CD4-positive, alpha-beta T cell treated with Interleukin-17A for 1 hour (primary cell): ENCODE measurements at places on chromosomes 2 and 18.

- no peak for DNase-seq
Observed at GRCh38 chr18:59957957-59958356, 58.2 kb downstream of the PMAIP1 start.

DNA sequence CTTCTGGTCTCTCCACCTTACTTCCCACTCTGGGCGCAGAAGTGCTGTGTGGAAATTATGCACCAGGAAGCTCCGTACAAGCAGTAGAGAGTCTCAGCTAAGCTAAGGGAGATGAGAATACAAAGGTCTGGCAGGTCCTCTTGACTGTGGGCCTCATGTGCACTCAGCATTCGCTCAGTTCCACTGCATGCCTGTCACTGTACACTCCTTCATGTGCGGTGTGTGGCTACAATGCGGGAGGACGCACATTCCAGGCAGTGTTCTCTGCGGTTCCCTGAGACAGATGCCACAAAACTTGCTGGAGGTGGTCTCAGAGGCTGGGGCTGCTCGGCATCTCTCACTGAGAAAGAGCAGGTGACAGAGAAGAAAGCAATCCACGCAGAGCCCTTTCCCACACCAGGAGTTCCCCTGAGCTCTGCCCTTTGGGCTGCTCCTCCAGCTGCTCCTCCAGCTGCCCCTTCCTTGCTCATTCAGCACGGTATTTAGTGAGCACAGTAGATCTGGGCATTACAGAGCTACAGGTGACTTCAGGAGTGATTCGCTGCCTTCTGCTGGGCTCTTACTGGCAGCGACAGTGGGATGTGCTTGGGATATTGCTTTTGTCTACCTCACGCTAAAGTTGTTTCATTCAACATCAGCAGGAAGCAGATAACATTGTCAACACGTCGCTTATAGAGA lies 176.6 kb downstream of the SH3RF3 start:
- DNase-seq = no peak

GRCh38 chr2:218875692-218876246 lies 4.9 kb upstream of the WNT10A start:
- DNase-seq = no peak

DNA sequence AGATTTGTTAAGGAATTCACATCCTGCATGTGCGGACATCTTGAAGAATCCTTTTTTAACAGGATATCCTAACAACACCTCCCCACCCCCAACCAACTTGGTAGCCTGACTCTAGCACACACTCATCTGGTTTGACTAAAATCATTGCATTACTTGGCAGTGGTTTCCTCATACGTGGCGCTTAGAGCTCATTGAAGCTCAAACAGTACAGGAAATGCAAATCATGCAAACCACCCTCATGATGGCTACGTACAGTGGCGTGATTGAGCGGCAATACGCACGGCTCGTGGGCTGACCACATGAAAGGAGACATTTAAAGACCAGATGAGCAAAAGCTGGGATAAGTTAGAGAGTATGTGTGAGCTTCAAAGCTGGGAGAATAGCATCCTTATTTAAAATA lies 336.2 kb downstream of the ZEB2 start:
- DNase-seq = peak; percentile 86

DNA sequence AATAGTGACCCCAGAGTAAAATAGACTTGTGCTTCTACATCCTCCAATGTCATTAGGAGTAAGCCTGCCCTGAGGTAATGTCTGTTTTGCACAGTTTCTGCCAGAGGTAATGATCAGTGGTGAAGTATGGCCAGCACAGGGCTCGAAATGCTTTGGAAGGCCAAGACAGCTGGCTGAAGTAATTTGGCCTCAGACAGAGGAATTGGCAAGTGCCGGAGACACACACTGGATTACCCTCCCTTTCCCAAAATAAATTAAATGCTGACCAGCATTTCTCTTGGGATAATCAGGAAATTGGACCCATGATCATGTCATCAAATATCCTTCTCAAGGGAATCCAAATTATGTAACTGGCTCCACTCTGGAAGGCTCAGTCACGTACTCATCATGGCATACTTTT lies 379.0 kb upstream of the CHST9 start:
- DNase-seq = no peak

- no peak for DNase-seq
Observed at GRCh38 chr2:188039307-188039706, 252.4 kb upstream of the GULP1 start.

- no peak for DNase-seq
Observed at GRCh38 chr18:22847867-22848451, 85.2 kb upstream of the RBBP8 start.

GRCh38 chr18:50177294-50177992 lies 17.5 kb downstream of the MYO5B start:
- no peak for DNase-seq

GRCh38 chr18:11728249-11728648 lies 39.2 kb downstream of the GNAL start:
- DNase-seq = no peak

- no peak for DNase-seq
Observed at GRCh38 chr2:5694306-5694705, 2.1 kb downstream of the SOX11 start.

GRCh38 chr18:37640504-37640903 lies 74.9 kb upstream of the CELF4 start:
- DNase-seq = no peak

- peak; percentile 54 for DNase-seq
Observed at GRCh38 chr18:54223568-54224241, 764 bp downstream of the MBD2 start.

DNA sequence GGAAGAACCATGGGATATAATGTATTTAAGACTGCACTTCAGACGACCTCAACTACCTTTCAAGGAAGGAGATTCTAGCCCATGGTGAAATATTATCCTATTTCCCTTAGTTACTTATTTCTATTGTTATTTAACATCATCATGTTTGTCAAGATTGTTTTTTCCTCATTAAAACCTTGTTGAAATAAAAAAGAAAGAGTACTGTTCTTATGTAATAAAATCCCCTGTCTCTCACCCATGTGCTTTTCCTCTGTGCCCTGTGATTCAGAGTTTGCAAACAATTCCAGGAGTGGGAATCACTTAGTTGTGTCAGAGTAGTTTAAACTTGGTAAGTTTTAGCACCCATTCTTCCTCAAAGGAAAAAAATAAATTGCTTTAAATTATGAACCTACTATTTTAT lies 43.6 kb downstream of the ERBB4 start:
- no peak for DNase-seq

- no peak for DNase-seq
Observed at GRCh38 chr18:74515620-74516231, 18.6 kb upstream of the CNDP1 start.

DNA sequence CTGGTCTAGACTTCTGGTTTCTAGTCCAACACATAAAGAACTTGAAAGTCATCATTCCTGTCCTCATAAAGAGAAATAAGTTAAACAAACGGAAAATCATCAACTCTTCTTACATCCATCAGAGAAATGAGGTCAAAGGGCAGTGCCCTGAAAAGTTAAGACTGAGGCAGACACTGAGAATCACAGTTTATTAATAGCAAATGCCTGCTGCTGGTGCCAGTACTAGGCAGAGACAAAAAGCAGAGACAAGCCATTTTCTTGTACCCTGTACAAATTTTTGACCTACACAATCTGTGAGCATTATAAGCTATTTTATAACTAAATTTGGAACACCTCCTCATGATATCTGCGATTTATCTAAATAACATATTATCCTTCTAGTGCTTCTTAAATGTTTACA lies 36.8 kb downstream of the ATF2 start:
- no peak for DNase-seq

DNA sequence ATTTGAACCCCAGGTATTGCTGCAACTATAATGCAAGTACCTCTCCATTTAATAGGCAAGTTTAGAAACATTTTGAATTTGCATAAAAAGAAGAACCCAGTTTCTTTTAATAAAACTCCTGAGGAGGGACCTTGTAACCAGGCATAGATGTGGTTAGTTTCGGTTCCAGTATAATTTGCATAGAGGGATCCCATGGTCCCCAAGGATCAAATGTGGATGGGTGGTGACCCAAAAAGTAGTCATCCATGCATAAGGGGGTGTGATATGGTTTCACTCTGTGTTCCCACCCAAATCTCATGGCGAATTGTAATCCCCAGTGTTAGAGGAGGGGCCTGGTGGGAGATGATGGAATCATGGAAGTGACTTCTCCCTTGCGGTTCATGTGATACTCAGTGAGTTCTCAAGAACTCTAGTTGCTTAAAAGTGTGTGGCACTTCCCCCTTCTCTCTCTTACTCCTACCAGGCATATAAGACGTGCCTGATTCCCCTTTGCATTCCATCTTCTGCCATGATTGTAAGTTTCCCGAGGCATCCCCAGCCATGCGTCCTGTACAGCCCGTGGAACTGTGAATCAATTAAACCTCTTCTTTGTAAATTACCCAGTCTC lies 40.2 kb upstream of the SKA1 start:
- no peak for DNase-seq

- peak; percentile 39 for DNase-seq
Observed at GRCh38 chr2:112794131-112794733, 9.9 kb upstream of the IL1A start.

DNA sequence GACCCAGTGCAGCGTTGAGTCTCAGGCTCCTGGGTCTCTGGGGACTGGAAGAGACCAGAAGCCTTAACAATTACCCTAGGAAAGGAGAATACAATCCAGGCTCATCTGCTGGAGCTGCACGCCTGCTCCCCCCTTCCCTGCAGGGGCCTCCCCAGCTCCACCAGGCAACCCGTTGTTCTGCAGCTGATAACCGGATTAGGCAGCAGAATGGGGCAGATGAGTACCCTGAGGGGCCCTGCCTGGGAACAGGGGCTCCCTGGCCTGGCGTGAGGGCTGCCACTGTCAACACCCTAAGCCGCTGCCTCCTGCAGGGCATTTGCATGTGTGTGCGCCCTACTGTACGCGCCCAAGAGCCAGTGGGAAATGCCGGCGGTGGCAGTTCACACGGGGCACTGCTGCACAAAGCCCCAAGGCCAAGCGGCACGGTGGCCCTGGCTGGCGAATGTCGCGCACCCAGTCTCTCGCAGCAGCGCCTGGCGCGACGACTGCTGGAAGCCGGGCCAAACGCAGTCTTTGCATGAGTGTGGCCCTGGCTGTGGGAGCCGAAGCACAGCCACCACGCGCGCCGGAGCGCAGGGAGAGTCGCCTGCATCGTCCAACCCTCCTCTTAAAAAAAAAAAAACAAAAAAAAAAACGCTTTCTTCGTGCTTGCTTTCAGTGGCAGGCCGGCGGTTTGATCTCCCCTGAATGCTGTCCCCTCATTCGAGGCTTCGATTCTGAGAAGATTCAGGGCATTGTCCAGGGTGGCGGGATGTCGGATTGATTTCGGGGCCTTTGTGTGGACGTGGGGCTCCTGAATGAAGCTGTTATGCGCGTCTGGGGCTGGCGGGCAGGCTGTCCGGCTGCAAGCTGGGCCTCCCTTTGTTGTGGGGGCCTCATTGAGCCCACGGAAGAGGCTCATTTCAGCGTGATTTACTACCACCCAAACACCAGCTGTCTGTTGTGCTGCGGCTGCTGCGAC lies 63.8 kb downstream of the SETBP1 start:
- no peak for DNase-seq

- DNase-seq = no peak
Observed at GRCh38 chr2:73981081-73982001, 3.4 kb upstream of the TET3 start.

GRCh38 chr2:125386074-125386473 lies 1269.9 kb upstream of the GYPC start:
- DNase-seq = no peak

DNA sequence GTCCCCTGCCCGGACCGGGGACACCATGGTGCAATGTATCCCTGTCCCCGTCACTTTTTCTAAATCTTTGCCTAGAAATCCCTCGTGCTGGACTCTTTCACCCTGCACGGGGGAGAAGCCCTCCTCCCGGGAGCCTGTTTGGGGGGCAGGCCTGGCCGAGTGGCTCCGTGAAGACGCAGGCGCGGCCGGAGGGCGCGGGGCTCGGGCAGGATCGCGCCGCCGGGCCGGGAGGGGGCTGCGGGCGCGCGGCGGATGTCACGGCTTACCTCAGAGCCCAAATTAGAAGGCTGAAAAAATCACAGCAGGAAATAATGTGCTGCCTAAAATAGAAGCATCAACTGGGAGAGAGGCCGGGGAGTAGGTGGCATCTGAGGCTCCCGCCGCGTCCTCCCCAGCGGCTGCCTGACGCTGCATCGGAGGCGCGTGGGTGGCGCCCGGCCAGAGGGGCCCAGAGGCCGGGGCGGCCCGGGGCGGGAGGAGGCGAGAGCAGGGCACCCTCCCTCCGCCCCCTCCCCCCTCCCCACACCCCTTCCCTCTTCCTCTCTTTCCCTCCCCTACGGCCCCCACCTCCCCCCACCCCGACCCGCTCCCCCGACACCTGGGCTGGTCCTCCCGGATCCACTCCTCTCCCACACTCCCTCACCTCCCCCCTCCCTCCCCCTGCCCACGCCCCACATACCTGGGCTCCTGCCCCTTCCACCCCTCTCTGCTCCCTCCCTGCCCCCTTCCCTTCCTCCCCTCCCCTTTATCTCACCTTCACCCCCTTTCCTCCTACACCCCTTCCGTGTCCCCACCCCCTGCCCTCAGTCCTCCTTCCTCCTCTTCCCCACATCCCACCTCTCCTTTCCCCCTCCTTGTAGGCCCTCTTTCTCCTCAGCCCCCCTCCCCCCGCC lies 51.9 kb downstream of the SLC4A1AP start:
- peak; percentile 50 for DNase-seq

- no peak for DNase-seq
Observed at GRCh38 chr18:78080081-78080480, 830.4 kb downstream of the GALR1 start.

GRCh38 chr2:23636426-23636825 lies 251.4 kb downstream of the KLHL29 start:
- no peak for DNase-seq

DNA sequence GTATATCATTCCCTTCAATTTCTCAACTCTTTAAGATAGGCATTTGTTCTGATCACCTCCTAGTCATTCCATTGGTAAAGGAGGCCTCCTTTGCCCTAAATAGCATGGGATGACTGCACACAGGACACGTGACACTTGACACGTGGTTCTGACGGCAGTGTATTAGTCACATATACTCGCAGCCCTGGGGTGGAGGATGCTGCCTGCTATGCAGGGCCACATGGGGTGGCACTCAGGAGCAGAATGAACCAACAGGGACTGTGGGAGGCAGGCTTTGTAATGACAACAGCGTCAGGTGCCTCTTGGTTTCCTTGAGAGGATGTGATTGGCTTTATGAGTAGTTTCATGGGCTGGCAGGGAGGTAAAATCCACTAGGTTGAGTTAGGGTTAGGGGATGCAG lies 9.3 kb upstream of the KCNS3 start:
- DNase-seq = no peak

DNA sequence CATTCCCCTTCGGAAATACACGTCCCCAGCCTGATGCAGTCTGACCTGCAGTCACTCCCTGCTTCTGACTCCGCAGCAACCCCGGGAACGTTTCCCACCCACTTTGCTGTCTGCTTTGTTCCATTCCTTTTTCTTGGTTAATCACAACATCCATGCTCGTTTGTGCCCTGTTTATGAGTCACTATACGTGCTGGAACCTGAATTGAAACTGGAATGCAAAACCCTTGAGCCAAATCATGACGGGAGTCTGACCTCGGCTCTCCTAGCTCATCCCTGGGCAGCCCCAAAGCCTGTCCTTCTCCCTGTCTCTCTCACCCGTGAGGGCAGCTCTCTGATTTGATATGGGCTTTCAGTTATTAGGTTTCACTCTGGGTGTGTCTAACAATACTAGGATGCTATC lies 57.1 kb upstream of the RNF152 start:
- DNase-seq = no peak

- no peak for DNase-seq
Observed at GRCh38 chr2:209581040-209581439, 157.2 kb downstream of the MAP2 start.
